ENCODE measurements at places on chromosomes 3 and 15.
A peak's percentile ranks its signal among the peaks of the same experiment; 100 is the strongest.

DNA sequence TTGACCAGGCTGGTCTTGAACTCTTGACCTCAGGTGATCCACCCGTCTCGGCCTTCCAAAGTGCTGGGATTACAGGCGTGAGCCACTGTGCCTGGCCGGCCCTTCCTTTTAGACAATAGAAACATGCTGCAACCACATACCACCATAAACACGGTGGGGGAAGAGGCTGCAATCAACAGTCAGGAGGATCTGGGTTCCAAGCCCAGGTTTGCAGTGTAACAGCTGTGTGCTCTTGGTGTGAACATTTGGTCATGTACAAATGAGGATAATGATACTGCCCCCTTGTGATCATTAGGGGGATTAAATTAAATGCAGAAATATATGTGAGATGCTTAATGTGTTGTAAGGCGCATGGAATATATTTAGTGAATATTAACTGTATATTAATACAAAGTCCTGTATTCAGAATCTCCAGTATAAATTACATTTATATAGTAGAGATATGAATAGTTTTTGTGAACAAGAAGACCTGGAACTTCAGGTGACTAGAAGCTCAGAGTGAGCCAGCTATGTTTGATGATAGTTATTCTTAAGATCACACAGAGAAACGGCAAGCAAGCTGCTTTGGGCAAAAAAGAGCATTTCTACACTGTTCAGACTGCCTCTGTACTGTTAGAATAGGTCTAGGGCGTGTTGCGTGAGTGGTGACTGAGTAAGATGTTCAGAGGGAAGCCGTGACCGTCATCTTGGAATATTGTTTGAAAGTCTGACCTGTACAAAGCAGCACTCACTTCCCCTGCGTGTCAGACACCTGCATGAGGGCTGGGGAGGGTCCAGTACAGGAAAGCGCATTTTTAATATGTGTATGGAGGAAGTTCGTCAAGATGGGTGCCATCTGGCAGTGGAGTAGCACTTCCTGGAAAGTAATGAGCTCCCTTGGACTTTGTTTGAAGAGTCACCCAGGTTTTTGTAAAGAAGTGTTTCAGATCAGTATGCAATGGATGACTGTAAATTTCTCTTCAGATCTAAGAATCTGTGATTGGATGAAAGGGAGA is 125.8 kb downstream of the PGPEP1L start:
- DNase-seq: peak; percentile 63

DNA sequence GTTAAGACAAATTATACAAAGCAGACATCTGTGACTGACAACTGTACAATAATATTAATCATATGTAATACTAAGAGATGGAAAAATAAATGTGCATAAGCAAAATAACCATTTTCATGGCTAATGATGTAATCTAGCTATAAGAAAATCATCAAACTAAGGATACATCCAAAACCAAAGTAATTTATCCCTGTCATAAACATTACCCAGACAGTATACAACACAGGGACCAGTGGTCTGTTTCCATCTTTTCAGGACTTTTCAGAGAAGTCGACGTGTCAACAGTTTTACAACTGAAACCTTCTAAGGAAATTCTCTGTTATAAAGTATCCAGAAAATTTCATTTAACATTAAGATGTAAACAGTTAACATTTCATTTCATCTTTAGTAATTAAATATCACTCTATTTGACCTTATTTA is 11.0 kb downstream of the THBS1 start:
- no peak for DNase-seq

GRCh38 chr3:133038089-133038730 is at the start of gene TMEM108:
Gene TMEM108 (plus strand): TSS chr3:133038391.
- peak; percentile 76 for DNase-seq

GRCh38 chr3:20724241-20724640 is 538.2 kb upstream of the SGO1 start:
- DNase-seq: no peak

- DNase-seq: no peak
Measured at GRCh38 chr3:21188459-21188858, 562.6 kb downstream of the ZNF385D start.

DNA sequence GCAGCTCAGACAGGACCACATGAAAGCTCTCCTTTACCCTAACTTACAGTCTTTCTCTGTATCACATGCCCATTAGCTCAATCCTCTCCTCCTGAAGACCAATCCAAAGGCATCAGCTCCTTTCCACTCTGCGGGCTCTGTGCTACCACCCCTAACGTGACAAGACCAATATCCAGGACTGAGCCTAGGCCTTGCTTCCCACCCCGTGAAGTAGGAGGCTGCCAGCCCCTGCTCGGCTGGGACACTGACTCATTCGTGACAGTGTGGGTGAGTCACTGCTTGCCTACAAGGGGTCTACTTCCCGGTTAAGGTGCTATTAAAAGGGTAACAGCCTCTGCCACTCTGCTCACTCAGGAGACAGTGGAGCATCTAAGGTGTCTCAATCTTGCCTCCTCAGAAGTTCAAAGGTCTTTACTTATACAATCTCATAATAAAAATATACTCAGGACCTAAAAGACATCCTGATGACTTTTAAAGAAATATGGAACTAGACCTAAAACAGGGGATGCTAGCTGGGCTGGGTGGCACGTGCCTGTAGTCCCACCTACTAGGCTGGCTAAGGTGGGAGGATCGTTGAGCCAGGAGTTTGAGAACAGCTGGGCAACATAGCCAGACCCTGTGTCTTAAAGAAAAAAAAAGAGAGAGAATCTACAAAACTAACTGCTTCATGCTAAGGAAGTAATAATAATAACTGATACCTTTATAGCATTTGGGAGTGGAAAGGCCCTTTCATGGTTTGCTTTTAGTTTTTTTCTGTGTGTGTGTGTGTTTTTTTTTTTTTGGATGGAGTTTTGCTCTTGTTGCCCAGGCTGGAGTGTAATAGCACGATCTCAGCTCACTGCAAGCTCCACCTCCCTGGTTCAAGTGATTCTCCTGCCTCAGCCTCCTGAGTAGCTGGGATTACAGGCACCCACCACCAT is 55.0 kb downstream of the TMEM44 start:
- no peak for DNase-seq

DNA sequence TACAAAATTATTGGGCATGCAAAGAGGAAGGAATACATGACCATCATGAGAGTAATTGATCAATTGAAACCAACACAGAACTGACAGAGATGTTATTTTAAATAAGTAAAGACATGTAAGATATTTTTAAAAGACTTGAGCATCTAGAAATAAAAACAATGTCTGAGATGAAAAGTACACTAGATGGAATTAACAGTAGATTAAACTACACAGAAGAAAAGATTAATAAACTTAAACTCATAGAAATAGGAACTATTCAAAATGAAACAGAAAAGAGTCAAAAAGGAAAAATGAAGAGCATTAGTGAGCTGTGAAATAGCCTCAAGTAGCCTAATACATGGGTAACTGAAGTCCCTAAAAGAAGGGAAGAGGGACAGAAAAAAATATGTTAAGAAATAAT is 8.5 kb upstream of the ARF4 start:
- DNase-seq: no peak

DNA sequence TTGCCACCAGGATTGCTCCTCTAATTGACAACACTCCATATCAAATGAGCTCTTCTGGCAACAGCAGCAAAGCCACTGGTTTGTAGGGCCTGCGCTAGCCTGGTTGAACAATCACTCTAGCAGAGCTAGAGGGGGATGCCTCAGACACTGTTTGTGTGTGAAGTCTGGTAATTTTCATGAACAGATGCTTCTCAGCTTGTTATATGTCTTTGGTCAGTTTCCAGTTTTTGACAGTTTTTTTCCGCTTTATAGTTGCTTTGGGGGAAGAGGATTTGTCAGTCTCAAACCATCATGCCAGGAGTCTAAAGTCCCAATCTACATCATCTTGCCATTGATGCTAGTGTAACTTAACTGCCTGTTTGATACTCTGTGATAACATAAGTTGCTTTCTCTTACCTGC is 136.0 kb downstream of the HCN4 start:
- DNase-seq: no peak

- no peak for DNase-seq
Measured at GRCh38 chr15:54462511-54462913, 484.3 kb downstream of the UNC13C start.

GRCh38 chr3:87206070-87206469 is 21.0 kb upstream of the CHMP2B start:
- no peak for DNase-seq

GRCh38 chr3:188326111-188326510 is 172.2 kb downstream of the LPP start:
- no peak for DNase-seq

DNA sequence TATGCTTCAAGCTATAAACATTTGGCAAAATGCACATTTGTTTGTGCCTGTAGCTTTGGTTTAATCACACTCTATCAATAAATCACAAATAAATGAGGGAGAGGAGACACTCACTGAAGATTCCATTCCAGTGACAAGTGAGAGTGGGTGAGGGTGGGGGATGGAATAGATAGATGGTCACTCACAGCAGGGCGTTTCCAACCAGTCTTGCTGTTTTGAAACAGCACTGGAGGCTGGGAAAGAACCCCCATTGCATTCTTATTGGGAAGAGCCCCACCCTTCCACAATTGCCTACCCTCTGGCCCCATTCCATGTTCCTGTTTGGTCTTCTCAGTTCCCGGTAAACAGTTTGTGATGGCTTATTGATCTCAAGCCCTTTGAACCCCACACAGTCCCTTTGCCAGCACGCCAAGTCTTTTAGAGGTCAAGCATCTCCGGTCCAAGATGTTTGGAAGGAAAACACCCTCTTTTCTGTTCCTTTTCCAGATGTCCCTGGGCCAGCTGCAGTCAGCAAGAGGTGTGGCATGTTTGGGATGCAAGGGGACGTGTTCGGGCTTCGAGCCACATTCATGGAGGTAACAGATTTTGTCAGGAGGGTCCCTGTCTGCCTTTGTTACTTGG is 30.7 kb downstream of the LMCD1 start:
- DNase-seq: no peak

DNA sequence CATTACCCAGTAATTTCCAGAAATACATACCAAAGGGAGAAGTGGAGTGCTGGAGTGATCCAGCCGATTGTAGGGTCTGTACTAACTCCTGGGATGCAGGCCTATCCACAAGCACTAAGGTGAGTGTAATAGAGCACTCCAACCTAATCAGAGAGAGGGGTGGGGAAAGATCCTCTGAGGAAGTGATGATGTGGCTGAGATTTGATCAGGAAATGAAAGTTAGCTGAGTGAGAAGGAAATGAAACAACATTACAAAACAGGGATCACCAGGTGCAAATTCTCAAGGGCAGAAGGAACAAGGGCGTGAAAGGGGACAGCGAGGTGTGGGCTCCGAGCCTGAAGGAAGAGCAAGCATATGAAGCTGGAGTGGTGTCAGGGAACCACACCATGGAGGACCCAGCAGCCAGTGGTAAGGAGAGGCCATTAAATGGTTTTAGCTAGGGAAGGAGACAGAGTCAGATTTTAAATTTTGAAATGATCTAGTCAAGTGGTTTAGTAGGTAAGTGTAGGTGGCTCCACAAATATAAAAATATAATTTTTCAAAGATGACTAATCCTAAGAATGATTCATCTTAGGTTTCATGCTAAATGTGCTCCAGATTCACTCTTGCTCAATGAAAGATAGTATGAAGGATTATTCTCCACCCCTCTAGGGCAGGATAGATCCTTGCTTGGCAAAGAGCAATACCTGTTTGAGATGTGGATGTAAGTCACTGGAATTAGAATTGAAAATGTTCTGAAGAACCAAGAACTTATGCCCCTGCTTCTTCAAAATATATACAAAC is 348.7 kb downstream of the TBL1XR1 start:
- DNase-seq: no peak

- DNase-seq: no peak
Measured at GRCh38 chr3:160924776-160925175, 168.7 kb downstream of the PPM1L start.

GRCh38 chr3:15341030-15341726 is 8.8 kb upstream of the SH3BP5 start:
- no peak for DNase-seq

DNA sequence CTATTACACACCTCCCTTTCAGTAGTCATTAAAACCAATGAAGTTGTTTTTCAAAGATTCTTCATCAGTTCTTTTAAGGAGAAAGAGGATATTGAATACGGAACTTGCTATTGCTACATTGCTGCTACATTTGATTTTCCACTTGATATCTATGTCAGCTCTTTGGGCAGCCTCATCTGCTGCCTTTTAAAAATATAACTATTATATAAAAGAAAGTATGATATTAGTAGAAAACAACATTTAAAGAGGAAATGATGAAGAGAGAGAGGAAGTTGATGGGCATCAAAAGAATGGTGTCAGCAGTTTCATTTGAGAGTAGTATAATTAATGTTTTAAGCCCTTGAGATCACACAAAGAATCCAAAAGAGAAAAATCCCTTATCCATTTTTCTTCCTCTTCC is 171.4 kb downstream of the NFKBIZ start:
- no peak for DNase-seq

DNA sequence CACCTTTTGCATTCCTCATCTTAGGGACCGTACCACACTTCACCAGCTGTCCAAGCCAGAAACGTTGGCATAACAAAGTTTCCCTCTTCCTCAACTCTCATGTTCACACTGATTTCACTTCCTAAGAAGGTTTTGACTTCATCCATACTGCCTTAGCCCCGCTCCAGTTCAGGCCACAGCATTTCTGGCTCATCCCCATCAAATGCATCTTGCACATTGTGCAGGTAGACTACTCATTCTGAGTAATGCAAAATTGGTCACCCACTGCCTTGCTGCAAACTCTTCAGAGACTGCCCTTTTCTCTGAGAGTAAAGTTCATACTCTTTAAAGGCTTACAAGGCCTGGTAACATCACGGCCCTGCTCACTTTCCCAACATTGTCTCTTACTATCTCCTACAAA is 8.8 kb downstream of the NUSAP1 start:
- DNase-seq: no peak

DNA sequence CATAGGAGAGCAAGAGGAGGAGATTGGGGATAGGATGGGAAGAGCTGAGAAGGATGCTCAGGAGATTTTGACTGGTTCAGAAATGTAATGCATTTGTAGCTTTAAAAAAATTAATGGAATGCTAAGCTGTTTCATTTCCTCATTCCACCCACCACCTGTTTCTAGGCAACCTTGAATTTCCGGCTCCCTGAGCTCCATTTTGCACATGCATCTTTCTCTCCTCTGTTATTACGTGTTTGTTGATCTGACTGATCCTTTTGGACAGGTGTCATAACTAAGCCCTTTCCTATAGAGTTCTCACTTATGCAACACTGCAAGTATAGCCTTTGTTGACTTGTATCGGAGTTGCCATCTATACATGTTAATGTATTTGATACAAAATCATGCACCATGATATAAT is 4.3 kb downstream of the TMPRSS7 start:
- DNase-seq: no peak

DNA sequence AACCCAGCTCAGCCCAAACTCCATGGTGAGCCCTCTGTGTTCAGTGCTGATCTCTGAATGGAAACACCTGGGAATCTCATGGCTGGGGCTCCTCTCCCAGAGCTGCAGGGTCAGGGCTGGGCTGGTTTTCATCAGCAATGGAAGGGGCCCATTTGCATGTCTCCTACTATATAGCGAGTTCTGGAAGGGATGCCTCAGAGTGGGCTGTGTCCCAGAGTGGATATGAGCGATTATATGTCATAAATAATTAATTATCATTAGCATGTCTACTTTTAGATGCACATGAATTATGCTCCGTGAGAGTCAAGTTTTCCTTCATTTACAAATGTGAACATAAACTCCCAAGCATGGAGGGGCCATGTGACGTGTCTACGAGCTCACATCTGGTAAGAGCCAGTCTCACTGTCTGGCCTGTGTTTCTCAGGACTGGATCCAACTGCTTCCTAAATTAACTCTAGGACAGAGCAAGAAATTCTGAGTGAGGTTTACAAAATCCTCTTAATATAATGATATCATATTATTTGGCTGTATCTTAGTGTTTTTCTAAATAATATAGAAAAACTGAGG is 553.4 kb downstream of the GOLGA6L6 start:
- DNase-seq: no peak

GRCh38 chr3:148873977-148874376 is 8.9 kb downstream of the CPA3 start:
- no peak for DNase-seq

All from activated CD4-positive, alpha-beta T cell treated with anti-CD3 and anti-CD28 coated beads, Interleukin-2, amount 10 ng/mL, durations not matched to agents 24 days and 14 days (primary cell).